ENCODE measurements at places on chromosomes 2 and 18. TPM values are rescaled to one million over a fixed set of nuclear protein-coding genes. Genes with fewer than 3 reads are reported as not detected.

DNA sequence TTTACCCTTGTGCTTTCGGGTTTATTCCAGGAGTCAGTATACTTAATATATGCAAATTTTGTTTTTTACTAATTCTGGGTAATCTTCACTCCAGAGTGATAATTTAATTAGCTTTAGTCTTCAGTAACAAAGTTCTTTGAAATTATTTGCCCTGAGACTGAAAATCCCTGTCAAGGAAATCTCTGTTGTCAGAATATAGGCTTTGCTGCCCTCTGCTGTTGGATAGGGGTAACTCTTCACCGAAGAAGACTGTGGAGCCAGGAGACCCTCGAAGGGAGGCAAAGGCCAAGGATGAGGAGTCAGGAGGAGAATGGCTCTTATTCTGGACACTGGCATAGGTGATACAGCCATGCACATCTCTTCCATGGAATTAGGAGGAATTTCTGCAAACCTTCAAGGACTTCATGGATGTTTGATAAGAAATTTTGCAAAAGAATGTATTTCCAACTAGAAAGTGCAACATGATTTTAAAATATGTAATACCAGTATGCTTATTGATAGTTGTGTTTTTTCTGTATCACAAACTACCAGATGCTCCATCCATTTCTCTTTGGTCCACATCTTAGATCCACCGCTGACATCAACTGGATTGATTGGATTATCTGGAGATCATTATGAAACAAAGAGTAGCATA, 182.3 kb downstream of the RDH14 start:
- no peaks in the 10 kb centered on the region for H3K27me3 ChIP-seq
- no peak overlapping the region for H3K4me3 ChIP-seq
- DNase-seq, result no peak
- no peaks in the 10 kb centered on the region for H3K36me3 ChIP-seq

- no peak overlapping the region for H3K27ac ChIP-seq
- H3K4me3 ChIP-seq, result no peak overlapping the region
- no peaks in the 10 kb centered on the region for H3K27me3 ChIP-seq
These were observed 434.5 kb upstream of the GYPC start for GRCh38 chr2:126221506-126221905.

- DNase-seq, result no peak
- no peaks in the 10 kb centered on the region for H3K36me3 ChIP-seq
- H3K4me1 ChIP-seq, result no peaks in the 10 kb centered on the region
- H3K4me3 ChIP-seq, result no peak overlapping the region
- H3K27ac ChIP-seq, result no peak overlapping the region
- no peaks in the 10 kb centered on the region for H3K27me3 ChIP-seq
These were observed 18.9 kb downstream of the ADRA2B start for GRCh38 chr2:96097441-96097840.

- no peak overlapping the region for H3K27ac ChIP-seq
- peaks cover 28% of the 10 kb centered on the region for H3K4me1 ChIP-seq
- DNase-seq, result no peak
- no peaks in the 10 kb centered on the region for H3K36me3 ChIP-seq
- no peak overlapping the region for H3K4me3 ChIP-seq
These were observed 124.5 kb downstream of the TMEM131 start for GRCh38 chr2:97871096-97871780.

DNA sequence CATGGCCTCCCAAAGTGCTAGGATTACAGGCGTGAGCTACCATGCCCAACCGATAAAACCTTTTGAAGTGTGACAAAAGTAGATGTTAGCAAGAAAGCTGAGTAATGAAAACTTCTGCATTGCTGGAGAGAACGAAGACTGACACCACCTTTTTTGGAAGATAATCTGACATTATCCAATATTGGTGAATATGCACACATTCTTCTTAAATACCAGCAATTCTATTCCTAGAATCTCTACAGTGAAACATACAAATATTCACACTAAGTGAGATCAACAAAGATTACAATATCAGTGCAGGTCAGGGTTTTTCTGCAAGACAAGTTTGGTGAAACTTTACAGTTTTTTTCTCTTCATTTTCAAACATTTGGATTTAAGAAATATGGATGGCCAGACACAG, 7.8 kb downstream of the PIAS2 start:
- H3K4me3 ChIP-seq, result no peak overlapping the region
- DNase-seq, result no peak
- no peaks in the 10 kb centered on the region for H3K4me1 ChIP-seq
- no peak overlapping the region for H3K27ac ChIP-seq
- H3K36me3 ChIP-seq, result no peaks in the 10 kb centered on the region
- no peaks in the 10 kb centered on the region for H3K27me3 ChIP-seq

- DNase-seq, result no peak
- no peaks in the 10 kb centered on the region for H3K4me1 ChIP-seq
- no peaks in the 10 kb centered on the region for H3K36me3 ChIP-seq
- H3K27me3 ChIP-seq, result no peaks in the 10 kb centered on the region
- H3K4me3 ChIP-seq, result no peak overlapping the region
These were observed 220.7 kb downstream of the PRKCE start for GRCh38 chr2:45872211-45872610.

DNA sequence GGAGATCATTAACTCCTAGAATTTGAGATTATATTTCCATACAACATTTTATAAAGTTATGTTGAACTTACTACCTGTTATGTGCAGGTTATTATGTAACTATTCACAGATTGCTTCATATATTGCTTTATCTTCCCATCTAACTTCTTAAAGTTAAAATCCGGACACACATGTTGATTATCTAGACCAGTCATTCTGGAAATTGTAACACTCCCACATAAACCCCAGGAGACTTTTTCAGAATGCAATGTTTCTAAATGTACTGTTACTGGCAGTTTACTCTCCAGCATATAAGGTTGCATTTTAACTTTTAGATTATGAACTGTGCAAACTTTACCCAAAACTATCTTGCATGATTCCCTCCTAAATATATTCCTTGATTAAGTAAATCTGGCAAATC, 70.5 kb upstream of the FAM117B start:
- no peaks in the 10 kb centered on the region for H3K27me3 ChIP-seq
- H3K4me1 ChIP-seq, result no peaks in the 10 kb centered on the region

Gene SUMO1
- total RNA-seq, result 118 TPM

Gene UGT1A8
- total RNA-seq, result not detected

Measured in CD8-positive, alpha-beta memory T cell (primary cell).